Natural killer cell (primary cell): ENCODE measurements at places on chromosomes 7 and 10. TPM values are rescaled to one million over a fixed set of nuclear protein-coding genes. Genes with fewer than 3 reads are reported as not detected.

GALNT17 gene
- not detected for total RNA-seq

LRMDA gene
- total RNA-seq, result 2.4 TPM

DNA sequence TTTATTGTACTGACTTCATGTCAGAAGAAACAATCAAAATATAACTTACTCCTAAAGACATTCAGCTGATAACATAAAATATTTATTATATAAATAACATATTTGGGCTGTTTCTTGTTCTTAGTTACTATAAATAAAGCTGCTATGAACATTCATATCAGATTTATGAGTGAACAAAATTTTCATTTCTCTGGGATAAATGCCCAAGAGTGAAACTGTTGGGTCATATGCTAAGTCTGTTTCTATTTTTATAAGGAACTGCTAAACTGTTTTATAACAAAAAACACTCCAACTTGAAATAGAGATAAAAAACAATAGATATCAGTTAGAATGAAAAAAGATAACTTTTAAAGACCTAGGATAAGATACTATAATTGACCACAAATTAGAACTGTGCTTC is 26.5 kb upstream of the CC2D2B start:
- no peak for DNase-seq

- no peak for DNase-seq
Observed at GRCh38 chr7:151832138-151832537, 44.8 kb downstream of the PRKAG2 start.

DNA sequence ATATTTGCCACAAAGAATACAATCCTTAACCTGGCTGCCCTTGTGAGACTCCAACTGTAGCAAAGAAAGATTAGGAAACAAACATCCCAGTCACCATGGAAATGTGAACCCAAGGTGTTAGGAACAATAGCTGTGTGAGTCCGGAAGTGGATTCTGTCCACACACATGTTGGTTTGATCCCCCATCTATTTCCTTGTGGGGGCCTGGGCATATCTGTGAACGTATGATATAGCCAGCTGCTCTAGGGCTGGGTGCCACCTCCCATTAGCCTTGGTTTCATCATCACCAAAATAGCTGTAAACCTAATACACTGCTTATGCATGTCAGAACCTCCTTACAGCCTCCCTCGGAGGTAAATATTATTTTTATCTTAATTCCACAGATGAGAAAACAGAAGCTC is 26.4 kb downstream of the GRK5 start:
- no peak for DNase-seq

GRCh38 chr10:69208761-69209160 is 11.4 kb upstream of the HKDC1 start:
- no peak for DNase-seq

- no peak for DNase-seq
Observed at GRCh38 chr7:80859272-80859970, 59.4 kb downstream of the SEMA3C start.

- no peak for DNase-seq
Observed at GRCh38 chr10:36109399-36110023, 467.4 kb upstream of the FZD8 start.
